ENCODE measurements at places on chromosomes 4 and X.

DNA sequence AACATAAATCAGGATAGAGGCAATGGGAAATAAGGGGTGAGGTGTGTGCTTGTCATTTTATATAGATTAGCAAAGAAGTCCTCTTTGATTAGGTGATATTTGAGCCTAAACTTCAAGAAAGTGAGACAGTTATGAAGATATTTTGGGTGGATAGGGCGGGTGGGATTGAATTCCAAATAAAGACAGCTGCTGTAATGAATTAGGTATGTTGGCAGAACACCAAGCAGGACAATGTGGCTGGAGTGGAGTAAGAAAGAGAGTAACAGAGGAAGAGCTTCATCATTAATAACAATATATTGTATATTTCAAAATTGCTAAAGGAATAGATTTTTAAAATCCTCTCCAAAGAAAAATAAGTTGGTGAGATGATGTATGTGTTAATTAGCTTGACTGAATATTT is 91.0 kb upstream of the CENPE start:
- no peak for DNase-seq

- no peak for DNase-seq
Measured at GRCh38 chr4:77820649-77821561, 1.7 kb upstream of the CNOT6L start.

GRCh38 chr4:41613821-41614220 is 75.9 kb downstream of the LIMCH1 start:
- no peak for DNase-seq

- no peak for DNase-seq
Measured at GRCh38 chr4:187212446-187213080, 488.9 kb upstream of the FAT1 start.

DNA sequence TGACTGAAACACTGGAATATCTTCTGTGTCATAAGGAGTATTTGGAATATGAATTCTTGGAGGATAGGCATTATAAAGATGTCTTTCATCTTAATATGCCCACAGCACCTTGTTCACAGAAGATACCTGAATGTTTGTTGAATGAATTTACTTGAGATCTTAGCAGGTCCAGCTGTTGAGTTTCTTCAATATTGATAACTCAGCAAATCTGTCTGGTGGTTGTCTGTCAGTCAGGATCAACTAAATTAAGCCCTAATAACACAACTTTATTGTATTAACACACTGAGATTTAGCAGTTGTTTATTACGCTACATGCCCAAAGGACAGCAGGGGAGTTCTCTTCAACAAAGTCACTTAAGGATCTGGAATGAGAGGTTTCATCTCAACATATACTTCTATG is 106.5 kb downstream of the CNOT6L start:
- DNase-seq: no peak

- DNase-seq: no peak
Measured at GRCh38 chrX:68536429-68536828, 37.6 kb downstream of the YIPF6 start.

DNA sequence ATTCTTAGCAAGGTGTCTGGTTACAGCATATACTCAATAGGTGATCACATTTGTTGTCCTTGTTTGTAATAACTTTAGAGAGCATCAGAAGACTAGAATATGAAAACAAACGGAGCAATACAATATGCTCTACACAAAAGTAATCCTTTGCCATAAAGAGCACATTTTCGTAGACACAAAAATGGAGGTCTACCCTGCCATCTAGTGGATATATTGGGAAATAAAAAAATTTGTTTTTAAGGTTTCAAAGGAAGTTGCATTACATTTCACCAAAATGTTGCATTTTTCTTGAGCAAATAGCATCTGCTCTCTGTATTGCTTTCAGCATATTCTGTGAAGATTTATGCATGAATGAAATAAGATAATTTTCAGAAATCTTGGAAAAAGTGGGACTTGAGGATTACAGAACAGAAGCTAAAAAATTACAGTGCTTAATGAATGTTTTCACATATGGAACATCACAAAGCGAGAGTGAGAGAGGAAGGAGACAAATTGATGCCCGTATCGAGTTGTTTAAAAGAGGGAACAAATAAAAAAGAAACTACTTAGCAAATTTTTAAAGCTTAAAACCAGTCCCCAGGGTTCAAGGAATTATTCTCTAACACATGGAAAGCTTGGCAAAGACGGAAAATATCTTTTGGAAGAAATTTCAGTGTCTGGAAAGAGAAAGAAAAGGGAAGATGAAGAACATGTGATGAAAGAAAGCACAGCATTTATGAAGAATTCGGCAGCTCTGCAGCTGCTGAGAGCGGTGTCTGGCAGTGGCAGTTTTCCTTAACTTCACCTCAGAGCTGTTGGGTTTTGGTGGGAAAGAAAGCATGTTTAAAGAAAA is 390.1 kb downstream of the ANKRD50 start:
- DNase-seq: no peak

DNA sequence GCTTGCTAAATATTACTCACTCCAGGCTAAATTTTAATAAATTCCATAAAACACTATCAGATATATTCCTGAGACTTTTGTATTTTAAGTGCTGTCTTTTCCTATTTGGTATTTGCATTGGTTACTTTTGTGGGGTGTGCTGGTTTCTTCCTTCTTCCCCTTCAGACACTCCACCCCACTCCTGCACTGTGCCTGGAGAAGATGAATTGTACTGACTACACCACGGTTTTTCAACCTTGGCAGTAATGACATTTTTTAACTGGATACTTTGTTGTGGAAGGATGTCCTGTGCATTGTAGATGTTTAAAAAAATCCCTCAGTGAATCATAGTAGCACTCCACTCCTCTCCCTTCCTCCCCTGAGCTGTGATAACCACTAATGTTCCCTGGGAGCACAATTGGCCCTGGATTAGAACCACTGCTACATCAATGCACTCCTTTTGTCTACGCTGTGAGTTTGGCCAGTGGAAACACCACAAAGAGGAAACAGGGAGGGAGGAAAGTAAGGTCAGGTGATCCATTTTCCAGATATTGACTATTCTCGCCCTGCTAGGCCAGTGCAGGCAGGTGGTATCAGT is 36.3 kb downstream of the SNCA start:
- DNase-seq: no peak

- no peak for DNase-seq
Measured at GRCh38 chrX:70754169-70754848, 154.2 kb downstream of the TEX11 start.

GRCh38 chrX:63281465-63281864 is 69.7 kb downstream of the SPIN4 start:
- no peak for DNase-seq

GRCh38 chr4:22202246-22202974 is 253.8 kb upstream of the KCNIP4 start:
- DNase-seq: no peak

GRCh38 chr4:10462876-10463275 is 5.7 kb upstream of the ZNF518B start:
- no peak for DNase-seq

DNA sequence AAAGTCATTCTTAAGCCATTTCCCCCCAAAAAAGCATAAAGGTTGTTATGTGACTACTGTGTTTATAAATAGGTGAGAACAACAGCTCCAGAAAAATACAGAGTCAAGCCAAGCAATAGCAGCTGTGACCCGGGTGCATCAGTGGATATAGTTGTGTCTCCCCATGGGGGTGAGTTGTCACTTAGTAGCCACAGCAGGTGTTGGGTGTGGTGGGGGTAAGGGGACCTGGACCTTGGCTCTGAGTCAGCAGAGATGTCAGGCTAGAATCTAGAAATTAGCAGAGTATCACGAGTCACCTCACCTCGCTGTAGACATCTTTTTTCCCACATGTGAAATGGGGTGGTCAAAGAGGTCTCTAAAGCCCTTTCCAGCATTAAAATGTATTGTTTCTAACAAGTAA is 42.4 kb downstream of the MOSPD2 start:
- no peak for DNase-seq

DNA sequence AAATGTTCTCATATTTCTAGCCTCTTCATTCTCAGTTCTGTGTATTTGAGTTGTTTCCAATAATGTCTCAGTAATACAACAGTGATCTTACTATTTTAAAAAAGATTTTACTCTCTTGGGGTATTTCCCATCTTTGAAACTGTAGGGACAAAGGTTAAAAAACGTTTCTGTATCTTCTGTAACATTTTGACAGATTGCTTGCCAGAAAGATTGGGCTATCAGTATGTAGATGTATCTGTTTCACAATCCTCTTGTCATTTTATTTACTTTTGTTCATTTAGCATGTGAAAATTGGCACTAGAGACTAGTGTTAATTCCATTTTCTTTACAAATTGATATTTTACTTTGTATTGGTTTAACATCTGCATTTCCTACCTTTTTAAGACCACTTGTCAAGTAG is 6.2 kb upstream of the CXCL9 start:
- DNase-seq: no peak

GRCh38 chr4:167955006-167955405 is 137.3 kb upstream of the ANXA10 start:
- no peak for DNase-seq

DNA sequence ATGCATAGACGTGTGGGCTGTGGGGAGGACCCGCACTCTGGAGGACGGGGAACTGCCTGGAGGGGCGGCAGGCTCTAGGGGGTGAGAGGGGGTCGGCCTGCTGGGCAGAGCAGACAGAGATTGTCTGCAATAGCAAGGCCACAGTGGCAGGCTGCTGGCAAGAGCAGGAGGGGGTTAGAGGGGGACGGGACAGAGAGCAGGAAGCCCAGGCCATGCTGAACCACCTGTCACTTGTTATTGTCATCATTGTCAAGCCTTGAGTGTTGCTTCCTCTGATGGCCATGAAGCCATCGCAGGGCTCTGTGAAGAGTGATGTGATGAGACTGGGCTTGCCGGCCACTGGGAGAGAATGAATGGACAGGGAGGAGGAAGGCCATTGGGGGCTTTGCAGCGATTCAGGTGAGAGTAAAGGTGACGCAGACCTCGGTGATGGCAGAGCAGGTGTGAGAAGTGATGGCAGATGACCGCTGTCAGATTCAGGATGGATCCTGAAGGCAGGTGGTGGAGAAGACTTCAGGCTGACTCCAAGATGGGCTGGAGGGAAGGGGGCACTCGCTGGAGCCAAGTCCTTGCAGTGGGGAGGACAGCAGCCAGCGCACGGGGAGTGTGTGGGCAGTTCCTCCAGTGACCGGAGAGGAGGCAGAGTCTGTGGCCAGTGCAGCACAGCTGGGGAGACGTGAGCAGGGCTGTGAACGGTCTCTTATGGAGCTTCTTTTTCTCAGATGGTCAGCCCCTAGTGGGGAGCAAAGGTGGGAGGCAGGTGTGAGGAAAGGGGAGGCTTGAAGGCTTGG is 43.6 kb downstream of the HTT-AS start:
- no peak for DNase-seq

DNA sequence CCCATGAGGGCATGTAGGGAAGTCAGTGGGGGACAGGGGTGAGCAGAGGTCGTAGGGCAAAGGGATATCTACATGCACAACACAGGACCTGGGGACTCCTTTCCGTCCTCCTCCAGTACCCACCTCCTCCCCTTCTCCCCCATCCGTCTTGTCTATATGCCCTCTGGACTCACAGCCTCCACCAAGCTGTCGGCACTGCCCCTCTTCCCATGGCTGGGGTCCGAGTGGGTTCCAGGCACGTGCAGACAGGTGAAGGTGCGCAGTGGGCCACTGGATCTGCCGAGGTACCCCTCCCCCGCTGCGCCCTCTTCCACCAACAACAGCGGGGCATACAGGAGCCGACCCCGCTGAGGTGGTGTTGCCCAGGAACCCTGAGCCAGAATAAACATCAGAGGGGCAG is 5.5 kb upstream of the SYP start:
- no peak for DNase-seq

DNA sequence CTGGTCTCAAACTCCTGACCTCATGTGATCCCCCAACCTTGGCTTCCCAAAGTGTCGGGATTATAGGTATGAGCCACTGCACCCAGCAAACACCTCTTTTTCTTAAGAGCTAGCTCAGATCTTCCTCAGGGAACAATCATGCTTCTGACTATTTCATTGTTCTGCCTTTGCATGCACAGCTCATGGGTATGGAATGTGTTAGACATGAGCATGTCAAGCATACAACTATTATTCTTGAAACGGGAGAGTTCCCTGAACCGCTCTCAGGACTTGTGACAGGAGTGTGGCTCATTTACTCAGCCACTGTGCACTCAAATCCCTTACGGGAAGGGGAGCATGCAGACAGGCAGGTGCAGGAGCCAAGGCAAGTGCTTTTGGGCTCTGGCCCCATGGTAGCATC is 231.7 kb upstream of the TAPT1 start:
- DNase-seq: no peak

GRCh38 chr4:105843941-105844340 is 51.3 kb upstream of the NPNT start:
- DNase-seq: no peak

DNA sequence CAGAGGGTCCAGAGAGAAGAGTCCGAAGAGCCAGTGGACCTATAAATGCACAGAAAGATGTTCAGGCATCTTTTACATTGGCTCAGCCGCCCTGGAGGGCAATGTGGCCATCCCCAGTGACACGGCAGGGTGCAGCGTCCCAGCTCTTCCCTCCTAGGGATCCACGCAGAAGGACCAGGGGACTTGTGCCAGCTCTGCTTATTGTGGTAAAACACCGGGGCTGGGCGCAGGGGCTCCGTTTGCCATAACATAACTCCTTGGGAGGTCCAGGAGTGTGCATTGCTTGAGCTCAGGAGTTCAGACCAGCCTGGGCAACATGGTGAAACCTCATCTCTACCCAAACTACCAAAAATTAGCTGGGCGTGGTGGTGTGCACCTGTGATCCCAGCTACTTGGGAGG is 70.2 kb downstream of the CPZ start:
- DNase-seq: no peak

- DNase-seq: no peak
Measured at GRCh38 chr4:138761638-138762220, 253.9 kb upstream of the NOCT start.

DNA sequence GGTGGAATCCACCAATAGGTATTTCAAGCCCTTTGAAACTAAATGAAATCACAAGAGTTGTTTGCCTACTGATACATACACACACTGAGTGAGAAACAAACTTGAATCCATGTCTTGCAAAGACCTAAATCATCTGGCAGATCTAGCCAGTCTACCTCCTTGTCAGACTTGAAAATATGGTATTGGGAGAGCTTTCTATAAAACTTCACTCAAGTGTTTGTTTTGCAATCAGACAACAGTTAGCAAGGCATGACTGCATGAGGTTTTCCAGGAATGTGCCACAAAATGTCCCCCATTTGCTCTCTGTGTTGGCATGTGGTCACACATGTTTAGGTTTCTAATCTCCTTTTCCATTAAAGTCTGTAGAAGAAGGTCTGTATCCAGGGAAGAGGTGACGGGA is 52.4 kb downstream of the MAP3K15 start:
- no peak for DNase-seq

DNA sequence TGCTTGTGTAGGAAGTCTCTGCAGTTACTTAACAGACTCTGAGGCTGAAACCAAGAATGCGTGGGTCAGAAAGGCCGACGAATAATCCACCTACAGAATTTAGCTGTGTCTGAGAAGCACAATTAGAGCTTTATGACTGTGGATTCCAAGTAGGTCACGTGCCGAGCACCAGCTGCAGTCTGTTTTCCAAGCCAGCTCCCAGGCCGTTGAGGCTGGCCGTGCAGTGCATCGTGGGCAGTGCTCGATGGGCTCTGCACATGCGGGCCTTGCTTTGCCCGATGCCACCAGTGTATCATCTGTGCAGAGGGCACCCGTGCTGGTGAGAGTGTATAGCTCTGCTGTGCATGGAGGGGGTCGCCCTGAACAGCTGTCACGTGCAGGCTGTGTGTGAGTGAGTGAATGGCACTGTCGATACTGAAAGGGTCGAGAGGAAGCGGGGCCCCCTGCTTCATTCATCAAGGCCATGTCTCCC is 67.5 kb upstream of the CLDN34 start:
- no peak for DNase-seq
